Stimulated activated CD8-positive, alpha-beta memory T cell treated with anti-CD3 and anti-CD28 coated beads, Interleukin-15, amount 100 ng/mL, for 1 hour (primary cell): ENCODE measurements at places on chromosomes 6 and 20.

GRCh38 chr6:46921731-46922130 is at the start of gene ADGRF5:
ADGRF5 (minus strand) TSS chr6:46921938; CDS start chr6:46906762, 15,176 bp downstream.
- DNase-seq, result no peak

GRCh38 chr20:59103573-59103972 is 60.0 kb upstream of the ZNF831 start:
- DNase-seq, result no peak

DNA sequence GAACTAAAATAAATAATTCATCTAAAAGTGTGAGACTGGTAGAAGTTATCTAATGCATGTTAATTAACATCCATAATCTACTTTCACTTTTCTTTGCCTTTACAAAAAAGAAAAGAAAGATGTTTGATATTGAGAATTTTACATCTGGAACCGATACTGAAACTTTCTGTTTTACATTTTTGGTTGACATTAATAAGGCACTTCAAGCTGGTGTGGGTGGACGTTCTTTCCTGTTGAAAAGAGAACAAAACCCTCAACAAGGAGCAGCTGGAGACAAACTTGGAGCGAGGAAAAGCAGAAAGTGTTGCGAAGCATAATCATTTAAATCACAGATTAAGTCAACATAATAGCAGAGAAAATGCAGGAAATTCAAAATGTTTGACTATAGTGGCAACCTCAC is 575.2 kb upstream of the ADGRB3 start:
- DNase-seq, result no peak

DNA sequence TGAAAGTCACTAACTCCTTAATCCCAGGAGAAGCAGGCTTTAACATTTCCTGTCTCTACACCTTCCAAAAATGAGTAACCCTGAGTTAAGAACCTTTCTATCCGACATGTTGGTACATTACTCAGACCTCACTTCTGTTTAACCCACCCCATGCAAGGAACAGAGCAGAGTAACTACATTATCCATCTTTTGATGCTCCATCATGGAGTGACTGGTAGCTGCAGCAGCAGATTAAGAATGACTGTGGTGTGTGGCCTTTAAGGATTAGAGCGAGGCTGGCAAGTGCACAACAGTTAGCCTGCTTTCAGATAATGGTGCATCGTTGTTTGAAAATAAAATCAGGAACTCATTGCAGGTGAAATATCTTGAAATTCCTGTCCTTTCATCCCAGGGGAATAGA is 2.0 kb downstream of the TRAF3IP2 start:
- DNase-seq, result no peak

GRCh38 chr20:36632487-36633284 is 13.3 kb downstream of the SLA2 start:
- no peak for DNase-seq

DNA sequence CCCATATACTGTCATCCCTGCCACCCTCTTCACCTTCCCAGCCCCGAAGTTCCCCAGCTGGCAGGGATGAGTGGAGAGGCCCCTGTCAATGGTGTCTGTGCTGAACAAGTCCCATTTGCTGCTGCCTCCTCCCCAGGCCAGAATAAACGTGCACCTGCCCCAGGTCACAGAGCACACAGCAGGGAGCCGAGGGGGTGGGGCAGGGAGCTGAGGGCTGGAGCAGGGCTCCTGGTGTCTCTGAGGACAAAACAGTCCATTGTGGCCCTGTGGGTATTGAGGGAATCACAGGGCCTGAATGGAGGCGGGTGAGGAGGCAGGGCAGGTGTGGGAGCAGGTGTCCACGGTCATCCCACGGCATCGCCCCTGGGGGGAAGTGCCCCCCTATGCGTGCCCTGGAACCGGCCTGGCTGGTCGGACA is 55.8 kb downstream of the SNAI1 start:
- DNase-seq, result no peak

DNA sequence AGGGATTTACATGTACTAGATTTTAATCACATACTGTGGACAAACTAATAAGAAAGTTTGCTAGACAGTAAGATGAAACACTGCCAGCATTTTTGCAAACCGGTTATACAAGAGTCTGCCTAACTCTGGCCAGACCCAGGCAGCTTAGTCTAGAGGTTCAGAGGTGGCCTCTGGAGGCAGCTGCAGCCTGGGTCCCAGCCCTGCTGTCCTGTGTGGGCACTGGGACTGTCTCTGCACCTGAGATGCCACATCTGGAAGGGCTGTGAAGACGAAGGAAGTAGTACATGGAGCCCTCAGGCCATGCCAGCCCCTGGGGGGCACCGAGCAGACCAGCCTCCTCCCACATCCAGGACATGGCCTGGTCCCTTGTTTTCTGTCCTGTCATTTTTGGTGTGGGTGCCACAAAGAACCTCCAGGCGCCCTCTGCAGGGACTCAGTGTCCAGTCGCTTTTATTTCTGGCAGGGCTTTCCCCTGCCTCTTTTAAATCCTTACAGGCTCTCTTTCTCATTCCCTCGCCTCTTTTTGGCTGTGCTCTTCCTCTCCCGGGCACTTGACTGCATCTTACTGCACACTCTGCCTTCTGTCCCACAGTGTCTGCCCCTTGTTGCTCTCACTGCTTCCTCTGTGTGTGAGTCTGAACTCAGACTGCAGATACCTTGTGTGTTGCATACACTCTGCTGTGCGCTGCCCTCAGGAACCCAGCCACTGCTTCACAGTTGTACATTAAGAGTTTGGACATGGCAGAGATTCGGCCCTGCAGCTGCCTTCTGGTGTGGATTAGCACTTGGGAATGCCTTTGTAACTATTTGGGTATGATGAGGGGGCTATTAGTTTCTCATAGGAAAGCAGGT is 216.7 kb downstream of the ZDHHC14 start:
- DNase-seq, result no peak

DNA sequence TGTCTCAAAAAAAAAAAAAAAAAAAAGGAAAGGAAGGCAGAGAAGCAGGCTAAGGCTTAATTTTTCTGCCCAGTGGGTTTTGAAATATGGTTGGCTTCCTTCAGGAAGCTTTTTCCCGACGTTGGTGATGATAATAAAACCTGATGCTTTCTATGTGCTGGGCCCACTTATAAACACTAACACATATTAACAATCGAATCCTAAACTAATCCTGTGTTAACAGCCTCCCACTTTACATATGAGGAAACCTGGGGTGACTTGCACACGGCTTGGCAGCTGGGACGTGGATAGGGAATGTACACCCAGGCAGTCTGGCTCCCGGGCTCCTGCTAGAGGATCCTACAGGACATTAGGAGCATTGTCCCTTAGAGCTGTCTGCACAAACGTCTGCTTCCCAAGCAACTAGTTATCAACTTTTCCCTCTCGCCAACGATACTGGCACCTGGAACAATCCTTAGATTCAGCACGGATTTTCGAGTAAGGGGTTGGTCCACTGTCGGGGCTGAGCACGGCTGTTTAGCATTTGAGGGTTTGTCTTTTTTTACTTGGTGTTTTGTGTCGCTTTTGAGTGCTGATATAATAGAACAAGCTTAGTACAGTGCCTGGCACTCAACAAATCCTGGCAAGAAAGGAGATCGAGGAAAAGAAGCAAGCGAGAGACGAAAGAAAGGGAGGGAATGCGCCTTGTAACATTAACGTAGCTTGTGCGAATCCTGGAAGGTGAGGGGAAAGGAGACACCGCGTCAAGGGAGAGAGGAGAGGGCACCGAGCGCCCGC is 622 bp upstream of the KIZ start:
- DNase-seq, result no peak

DNA sequence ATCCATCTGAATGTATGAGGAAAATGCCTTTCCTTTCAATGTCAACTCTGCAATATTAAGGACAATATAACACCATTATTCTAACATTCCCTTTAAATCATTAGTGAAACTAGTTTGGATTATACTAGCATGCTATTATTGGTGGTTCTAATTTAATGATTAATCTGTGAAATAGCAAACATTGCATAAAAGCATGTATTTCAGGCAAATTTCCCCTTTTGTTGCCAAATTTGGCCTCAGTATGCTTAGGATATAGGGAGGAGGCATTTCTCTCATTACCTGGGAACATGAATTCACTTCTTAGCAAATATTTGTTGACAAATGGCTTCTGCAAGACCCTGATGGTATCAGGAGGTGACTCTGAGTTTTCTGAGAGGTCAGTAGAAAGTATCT is 1.6 kb downstream of the TPMT start:
- DNase-seq, result no peak

DNA sequence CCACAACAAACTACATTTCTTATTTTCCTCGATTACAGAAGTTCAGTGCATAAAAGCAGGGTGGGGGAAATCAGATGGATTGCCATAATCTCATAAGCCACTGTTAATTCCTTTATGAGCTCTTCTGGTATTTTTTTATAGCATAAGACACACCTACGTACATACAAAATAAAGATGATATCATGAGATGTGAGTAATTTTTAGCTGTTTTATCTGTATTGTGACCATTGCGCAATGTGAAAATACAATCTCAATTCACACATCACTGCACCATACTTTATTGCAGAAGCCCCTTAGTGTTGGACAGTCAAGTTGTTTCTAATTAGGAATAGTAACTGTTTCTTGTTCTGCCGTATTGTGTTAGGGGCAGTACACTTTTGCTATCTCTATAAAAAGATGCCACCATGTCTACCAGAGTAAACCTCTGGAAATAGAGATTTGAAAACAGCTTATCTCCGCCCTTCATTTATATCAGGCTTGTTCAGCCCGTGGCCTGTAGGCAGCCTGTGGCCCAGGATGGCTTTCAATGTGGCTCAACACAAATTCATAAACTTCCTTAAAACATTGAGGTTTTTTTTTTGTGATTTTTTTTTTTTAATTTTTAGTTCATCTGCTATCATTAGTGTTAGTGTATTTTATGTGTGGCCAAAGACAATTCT is 90.4 kb downstream of the FARS2 start:
- no peak for DNase-seq

GRCh38 chr20:62089393-62089792 is 23.7 kb upstream of the TAF4 start:
- DNase-seq, result no peak

- no peak for DNase-seq
Measured at GRCh38 chr6:157789861-157790260, 33.2 kb upstream of the SNX9 start.

DNA sequence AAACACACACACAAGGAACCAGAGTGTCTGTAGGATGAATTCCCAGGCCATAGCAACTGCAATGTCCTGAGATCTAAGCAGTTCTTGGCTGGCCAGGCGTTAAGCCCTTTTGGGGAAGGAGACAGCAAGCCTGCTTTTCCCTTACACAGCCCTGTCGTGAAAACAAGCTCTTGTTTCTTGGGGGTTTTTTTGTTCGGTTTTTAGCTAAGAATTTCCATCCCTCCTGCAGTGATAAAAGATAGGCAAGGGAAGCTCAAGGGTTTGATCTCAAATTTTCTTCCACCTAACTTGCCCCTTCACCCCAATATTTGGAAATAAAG is 1.5 kb downstream of the TNFRSF21 start:
- no peak for DNase-seq

GRCh38 chr20:23445596-23446217 is 6.2 kb downstream of the CSTL1 start:
- DNase-seq, result no peak

DNA sequence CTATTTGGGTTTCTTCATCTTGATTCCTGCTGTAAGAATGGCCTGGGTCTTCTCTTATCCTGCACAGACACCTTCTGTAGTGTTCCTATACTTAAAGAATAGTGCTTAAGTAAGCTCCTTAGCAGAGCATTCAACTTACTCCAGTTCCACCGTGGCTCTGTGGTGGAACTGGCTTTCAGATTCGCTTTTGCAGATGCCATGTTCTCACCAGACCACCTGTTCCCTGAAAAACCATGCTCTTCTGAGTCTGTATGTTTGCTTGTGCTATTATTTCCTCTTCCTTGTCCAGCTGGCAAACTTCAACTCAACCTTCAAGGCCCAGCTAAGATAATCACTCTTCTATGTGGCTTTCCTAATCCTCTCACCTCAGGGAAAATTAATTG is 4.9 kb downstream of the ELMO2 start:
- no peak for DNase-seq

DNA sequence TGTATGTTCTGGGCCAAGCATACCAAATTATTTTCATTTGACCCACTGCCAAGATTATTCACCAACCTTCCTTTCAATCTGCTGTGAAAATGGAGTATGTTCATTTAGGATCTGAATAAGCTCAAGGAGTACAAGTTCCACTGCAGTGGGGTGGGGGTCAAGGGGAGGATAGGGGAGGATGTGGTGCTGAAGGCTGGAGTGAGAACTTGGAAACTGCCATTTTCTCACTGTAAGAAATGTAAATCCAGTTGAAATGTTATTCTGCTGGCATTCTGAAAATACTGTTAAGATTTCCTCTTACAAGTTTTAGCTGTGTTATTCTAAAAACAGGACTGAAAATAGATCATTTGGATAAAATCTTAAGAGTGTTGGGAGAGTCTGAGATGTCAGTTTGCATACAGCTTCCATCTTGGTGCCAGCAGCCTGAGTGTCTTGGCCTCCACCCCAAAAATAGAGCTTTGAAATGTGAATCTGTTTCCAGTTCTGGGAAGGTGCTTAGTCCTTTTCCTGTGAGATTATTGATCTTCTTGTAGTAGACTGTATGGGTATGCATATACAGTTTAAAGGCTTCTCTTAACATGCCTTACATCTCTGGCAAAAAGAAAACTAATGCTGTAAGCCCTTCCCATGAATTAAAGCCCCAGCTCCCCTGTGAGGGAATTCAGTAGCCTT is 84.3 kb downstream of the CTNNBL1 start:
- DNase-seq, result no peak

DNA sequence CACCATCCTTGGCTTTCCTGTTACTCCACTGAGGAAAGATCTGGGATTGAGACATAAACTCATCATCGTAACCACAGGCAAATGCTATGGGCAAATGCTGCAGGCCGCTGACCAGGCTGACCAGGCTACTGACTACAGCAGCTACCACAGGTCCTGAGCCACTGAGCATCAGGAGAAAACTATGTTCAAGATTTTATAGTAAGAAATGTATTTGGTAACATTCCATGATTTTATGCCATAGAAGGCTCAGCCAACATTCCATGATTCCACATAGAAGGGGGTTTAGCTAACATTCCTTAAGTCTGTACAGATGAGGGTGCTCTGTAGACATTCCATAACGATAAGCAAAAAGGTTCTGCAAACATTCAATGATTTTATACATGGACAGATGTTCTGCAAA is 16.1 kb upstream of the B4GALT5 start:
- DNase-seq, result no peak

GRCh38 chr6:90575267-90575666 is 11.6 kb downstream of the MAP3K7 start:
- no peak for DNase-seq

DNA sequence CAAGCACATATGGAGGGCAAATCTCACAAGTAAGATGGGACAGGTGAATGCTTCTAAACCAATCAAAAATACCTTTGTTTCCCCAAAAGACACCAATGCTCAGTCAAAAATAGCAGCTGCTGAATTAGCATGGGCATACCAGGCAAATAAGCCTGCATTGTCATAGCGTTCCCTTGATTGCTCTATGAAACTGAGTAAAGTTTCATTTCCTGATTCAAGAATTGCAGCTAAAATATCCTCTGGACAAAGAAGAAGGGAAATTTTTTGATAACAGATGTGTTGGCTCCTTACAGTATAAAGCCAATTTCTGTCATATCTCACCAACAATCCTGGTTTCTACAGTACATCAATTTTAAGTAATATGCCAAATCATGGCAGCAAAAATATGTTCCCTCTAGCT is 3.3 kb upstream of the TMEM14A start:
- no peak for DNase-seq
